Effector CD8-positive, alpha-beta T cell (primary cell): ENCODE measurements at places on chromosomes 1 and 21.
A peak's percentile ranks its signal among the peaks of the same experiment; 100 is the strongest.

GRCh38 chr1:100325415-100326324 is 26.6 kb upstream of the CDC14A start:
- DNase-seq: no peak

DNA sequence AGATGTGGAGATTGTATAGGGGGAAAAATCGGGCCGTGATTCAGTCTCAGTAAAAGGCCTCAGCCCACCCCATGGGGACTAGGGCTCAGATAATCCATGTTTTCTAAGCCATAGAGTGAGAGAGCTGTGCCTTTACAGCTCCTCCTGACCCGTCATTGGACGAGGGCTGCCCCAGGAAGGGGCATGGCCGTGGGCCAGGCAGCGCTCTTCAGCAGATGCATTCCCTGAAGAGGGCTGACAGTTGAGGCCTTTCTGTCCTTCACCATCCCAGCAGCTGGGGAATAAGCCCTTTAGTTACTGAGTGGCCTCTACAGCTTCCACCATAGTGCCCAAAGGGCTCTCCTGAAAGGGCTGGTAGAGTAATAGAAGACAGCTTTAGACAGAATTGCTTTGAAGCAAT is 57.2 kb downstream of the ST3GAL3 start:
- no peak for DNase-seq

- no peak for DNase-seq
Observed at GRCh38 chr1:182910143-182910542, 42.8 kb downstream of the SHCBP1L start.

- DNase-seq: no peak
Observed at GRCh38 chr1:227437495-227438008, 119.3 kb upstream of the CDC42BPA start.

DNA sequence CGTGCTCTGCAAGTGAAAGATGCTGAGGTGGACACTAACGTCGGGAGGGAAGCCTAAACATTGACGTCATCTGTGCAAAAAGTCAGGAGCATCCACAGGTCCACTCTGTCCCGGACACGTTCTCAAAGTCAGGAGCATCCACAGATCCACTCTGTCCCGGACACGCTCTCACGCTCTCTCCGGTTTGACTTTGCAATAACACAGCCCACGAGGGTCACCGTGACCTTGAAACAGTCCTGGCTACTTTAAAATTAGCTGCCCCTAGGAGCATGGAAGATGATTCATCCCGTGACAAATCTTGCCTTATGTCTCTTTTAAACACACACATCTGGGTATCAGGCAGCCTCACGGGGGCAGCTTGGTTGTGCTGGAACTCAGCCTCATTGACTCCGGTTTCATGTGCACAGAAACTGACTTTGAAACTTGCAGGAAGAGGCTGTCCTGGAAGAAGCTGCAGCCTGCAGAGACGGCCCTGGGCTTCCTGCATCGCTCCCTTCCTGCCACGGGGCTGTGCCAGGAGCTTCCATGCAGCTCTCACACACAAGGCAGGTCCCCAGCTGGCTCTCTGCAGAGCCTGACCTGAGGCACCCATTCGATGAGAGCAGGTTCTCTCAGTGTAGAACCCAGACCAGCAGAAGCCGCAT is 18.1 kb upstream of the COL18A1 start:
- DNase-seq: no peak

DNA sequence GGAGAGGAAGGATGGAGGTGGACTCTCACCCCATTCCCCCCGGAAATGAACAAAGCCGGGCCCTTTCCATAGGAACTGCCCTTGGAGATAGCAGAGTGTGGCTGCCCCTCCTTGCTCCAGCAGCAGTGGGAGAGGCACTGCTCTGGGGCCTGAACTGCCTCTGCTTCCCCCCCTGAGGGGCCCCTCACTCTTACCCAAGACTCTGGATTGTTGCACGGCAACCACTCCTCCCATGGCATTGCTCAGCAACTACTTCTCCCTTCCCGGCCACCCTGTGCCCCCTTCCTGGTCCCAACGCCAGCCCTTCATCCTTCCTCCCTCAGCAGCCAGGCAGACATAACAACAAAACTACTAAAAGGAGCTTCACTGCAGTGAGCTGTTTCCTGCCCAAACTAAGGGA is 3.0 kb upstream of the ACKR1 start:
- no peak for DNase-seq

DNA sequence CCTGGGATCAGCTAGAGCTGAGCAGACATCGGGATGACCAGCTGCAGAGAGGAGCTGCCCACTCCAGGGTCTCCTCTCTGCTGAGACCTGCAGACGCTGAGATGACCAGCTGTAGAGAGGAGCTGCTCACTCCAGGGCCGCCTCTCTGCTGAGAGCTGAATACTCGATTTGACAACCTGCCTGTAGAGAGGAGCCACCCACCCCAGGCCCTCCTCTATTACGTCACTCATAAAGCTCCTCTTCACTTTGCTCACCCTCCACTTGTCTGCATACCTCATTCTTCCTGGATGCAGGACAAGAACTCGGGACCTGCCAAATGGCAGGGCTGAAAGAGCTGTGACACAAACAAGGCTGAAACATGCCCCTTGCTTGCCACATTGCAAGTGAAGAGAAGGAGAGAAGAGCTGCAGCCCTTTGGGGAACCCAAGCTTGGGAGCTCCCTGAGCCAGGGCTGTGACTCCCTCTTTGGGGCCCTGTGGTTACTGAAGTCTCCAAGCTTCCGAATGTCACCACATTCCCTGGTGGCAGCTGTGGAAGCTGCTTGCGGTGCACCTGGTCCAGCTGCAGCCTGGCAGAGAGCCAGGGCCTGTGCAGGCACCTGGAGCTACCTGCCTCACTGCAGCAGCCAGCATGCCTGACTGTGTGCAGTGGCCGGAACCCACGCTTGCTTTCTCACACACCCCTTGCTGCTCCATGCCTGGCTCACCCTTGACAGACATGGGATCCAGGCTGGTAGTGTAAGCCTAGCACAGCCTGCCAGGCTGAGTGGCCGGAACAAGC is 59.6 kb downstream of the CC2D1B start:
- no peak for DNase-seq

DNA sequence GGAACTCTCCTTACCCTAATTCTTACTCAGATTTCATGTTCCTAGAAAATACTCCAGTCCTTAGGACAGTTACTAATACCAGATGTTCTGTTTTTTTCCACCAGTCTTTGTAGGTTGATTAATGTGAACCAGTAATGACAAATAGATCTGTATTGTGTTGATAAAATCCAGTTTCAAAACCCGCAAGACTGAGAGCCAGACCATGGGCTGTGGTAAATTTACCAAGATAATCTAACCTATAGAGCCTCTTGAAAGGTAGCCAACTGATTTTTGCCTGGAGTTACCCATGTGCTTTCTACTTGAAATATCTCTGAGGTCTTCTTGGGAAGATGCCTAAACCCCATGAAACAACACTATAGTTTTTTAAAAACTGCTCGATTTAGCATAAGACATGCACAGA is 46.5 kb upstream of the CDC7 start:
- no peak for DNase-seq

DNA sequence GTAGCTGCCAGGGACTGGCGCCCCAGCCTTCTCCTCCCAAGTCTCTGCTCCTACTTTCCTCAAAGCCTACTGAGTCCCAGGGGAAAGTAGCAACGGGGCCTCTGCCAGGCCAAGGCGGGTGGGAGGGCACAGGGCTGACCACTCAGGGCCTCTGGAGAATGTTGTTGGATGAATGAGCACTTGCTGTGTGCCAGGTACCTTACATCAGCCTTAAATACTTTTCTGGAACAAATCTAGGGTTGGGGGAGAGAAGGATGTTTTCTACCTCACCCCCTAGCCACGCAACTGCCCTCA is 119.3 kb upstream of the ZBTB40 start:
- no peak for DNase-seq

DNA sequence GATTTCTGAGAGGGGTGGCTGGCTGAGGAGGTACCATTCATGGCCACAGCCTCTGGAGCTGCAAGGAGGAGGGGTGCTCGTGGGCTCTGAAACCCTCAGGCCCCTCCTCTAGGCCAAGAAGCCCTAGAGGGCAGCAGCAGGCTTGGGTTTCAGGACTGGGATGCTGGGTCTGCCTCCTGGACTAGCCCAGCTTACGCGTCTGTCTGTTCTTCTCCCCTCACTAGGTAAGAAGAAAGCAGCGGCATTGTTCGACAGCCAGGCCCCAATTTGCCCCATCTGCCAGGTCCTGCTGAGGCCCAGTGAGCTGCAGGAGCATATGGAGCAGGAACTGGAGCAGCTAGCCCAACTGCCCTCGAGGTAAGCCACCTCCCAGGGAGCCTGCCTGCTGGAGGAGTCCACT is 60.3 kb downstream of the TMEM53 start:
- DNase-seq: no peak

- no peak for DNase-seq
Observed at GRCh38 chr21:16072221-16072620, 342.4 kb downstream of the USP25 start.

- DNase-seq: no peak
Observed at GRCh38 chr1:6635910-6636760, 11.5 kb downstream of the THAP3 start.

GRCh38 chr1:111145542-111145941 is 5.5 kb downstream of the CEPT1 start:
- DNase-seq: no peak

DNA sequence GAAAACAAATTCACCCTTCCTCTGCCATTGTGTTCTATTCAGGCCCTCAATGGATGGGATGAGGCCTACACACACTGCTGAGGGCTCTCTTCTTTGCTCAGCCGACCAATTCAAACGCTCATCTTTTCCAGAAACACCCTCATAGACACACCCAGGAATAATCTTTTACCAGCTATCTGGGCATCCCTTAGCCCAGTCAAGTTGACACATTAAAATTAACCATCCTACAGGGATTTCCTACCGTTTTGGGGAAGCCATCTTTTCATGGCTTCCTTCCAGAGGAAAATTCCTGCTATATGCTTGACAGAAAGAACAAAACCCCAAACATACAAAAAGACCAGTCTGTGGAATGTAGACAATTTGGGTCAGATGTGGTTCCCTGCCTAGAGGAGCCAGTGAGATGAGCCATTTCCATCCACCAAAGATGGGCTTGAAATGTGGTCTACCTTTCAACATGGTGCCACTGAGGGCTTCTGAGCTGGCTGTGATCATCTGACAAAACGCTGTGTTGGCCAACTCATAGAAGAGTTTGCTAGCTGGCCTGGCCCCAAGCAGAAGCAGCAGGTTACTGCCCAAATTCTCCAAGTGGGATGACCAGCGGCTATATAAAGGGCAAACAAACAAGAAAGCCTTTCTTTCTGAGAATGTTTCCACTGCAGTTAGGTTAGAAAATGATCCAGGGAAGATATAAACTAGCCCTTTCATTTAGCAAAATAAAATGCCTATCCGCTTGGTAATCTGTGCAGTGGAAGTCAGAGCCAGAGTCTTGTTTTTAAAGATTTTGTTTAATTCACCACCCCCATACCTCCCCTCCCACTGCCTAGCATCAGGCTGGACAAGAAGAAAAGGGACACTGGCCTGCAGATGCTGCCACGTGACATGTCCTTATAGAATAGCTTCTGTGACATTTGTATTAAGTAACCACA is 69.1 kb upstream of the MRPS6 start:
- DNase-seq: no peak

- DNase-seq: no peak
Observed at GRCh38 chr1:56788588-56788987, 30.6 kb downstream of the FYB2 start.

DNA sequence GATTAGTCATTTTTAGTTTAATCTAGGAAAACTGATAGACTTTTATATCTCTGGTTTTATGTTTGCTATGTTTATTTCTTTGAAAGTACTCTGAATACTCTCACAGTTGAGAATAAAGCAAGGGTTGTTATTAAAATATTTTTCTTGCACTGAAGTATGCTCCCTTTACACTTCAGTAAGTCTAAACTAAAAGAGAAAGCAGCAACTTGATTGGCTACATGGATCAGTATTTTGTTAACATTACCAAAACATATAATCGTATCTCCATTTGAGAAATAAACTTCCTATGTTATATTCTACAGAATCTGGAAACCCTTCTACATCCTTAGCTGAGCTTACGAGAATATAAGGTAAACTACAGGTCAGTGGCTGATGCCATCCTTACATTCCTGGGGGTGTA is 149.5 kb upstream of the HP1BP3 start:
- no peak for DNase-seq

GRCh38 chr1:92921031-92922023 is 39.9 kb downstream of the DIPK1A start:
- no peak for DNase-seq

DNA sequence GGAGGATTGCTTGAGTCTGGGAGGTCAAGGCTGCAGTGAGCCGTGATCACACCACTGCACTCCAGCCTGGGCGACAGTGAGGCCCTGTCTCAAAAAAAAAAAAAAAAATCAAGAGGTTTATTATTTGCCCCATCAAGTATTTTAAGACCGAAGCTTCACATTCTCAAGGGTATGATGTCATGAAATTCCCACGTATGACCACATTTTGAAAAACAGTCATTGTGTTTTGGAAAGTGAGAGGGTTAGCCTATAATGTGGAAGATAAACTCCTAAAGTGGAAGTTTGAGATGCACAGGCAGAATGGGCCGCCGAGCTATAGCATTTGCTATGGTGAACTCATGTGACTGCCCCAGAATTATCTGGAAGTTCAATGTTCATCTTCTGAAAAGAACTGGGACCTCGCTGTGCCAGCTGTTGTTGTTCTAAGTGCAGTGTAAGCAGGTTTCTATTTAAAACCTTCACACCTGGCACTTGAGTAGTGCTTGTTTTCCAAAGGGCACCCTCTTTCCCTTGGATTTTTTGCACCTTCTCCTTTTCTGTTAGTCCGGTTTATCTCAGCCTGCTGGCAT is 96.9 kb upstream of the SLC25A33 start:
- no peak for DNase-seq

GRCh38 chr1:164961715-164962114 is 394.8 kb downstream of the LMX1A start:
- no peak for DNase-seq

DNA sequence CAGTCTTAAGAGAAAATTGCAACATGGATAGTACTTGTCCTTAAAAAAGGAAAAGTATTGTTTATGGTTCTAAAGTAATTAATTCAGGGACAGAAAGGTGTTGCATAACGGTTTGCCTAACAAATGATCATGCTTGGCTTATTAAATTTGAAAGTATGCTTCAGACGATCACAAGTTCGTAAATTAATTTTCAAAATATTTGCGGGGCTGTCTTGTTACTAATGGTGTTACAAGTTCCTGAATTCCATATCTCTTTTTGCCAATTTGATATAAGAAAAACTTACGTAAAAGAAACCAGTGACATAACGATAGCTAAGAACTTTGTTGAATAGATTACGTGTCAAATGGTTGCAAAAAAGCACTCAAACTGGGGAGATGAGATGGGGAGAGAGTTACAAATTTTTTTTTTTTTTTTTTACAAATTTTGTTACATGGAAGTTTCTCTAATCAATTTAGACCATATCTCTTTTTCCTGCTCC is 1.3 kb downstream of the AGO3 start:
- DNase-seq: no peak

DNA sequence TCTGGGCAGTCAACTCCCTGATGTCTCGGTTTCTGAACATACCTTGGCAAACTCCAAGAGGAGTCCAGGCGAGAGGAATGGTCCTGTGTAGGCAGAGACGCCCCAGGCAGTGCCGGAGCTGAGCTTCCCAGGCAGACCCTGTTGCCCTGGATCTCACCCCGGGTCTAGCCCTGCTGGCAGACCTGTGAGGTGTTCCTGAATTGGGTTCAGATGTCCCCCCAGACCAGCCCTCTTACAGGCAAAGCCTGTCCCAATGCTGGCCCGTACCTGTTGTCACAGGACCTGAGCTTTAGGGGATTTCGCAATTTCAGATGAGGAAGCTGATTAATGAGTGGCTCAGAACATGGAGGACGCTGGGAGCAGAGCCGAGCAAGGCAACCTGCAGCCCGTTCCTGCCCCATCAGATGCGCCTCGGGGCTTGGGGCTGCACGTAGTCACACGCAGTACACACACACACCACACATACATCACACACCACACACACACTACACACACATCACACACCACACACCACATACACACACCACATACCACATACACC is 38.5 kb upstream of the PDE9A start:
- DNase-seq: peak; percentile 37
